ENCODE measurements at places on chromosomes 6 and 20. TPM values are rescaled to one million over a fixed set of nuclear protein-coding genes. Genes with fewer than 3 reads are reported as not detected.

The STX7 gene
- 57.2 TPM for total RNA-seq

The TNNC2 gene
- total RNA-seq = 0.12 TPM

The RFX6 gene
- total RNA-seq = not detected

The SDCBP2 gene
- 1.5 TPM for total RNA-seq

The ZNF311 gene
- total RNA-seq = 1.7 TPM

The FRK gene
- total RNA-seq = 0.33 TPM

The GNMT gene
- total RNA-seq = 0.25 TPM

Data from uterine smooth muscle cell (primary cell).